ENCODE measurements at places on chromosomes 3 and 15.

GRCh38 chr3:45922950-45923590 is 20.2 kb upstream of the CXCR6 start:
- DNase-seq = no peak

DNA sequence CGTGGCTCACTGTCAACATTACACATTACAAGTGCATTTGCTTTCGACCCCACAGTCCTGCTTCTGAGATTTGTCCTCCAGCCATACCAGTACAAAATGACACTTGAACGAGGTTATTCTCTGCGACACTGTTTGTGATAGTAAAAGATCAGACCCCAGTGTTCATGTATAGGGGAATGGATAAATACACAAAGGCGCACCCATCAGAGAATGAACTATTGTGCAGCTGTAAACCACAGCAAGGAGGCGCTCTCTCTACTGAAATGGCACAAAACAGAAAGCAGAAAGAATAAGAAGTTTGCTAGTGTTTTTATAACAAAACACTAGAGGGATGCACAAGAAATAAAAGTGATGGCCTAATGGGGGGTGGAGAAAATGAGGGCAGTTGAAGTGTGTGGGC is 4.9 kb upstream of the CHSY1 start:
- no peak for DNase-seq

DNA sequence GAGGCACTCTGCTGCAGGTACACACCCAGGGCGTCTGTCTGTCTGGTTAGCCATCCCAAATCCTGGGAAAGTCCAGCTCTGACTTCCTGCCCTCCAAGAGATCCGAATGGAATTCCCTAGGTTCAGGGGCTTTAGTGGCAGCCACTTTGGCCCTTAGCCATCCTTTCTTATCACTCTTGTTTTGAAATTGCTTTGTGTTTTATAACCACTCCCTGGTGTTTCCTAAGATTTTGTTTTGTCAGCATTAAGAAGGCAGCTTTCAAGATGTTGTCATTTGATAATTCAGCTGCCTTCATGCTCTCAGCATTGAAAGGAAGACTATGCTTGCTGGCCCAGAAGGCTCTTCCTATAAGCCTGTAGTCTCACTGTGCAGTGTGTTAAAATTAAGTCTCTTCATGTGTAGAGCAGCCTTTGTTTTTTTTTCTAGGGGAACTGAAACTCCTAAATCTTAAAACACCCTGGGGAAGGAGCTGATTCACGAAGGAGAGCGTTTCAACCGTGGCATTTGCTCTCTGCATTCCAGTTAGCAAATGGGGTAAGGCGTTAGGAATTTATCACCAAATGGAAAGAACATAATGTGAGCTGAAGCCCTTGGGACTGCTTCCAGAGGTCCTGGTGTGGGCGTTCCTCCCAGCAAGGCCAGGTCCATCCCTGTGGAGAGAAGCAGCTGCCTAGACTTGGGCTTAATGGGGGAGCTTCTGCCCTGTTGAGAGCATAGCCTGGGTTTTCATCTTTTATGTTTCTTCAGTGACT is 14.2 kb upstream of the CLEC3B start:
- DNase-seq = peak; percentile 70

GRCh38 chr15:46555547-46555946 is 920.7 kb downstream of the SQOR start:
- no peak for DNase-seq

DNA sequence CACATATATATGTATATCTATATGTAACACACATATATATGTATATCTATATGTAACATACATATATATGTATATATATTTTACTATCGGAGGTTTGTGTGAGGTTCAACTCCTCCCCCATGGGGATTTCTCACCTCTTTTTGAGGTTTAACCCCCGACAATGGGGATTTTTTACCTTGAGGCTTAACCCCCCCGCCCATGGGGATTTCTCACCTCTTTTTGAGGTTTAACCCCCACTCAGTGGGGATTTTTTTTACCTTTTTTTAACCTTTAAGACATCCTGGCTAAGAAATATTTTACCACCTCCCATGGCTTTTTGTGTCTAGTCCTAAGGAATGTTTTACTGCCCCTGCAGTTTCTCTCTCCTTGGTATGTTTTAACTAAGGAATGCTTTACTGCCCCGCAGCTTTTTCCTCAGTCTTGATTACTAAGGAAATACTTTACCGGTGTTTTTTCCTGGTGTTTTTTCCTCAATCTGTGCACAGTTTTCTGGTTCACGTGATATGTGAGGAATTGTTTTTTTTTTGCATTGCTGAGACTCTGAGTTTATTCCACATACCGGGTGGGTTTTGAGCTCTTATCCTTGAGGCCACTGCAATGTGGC is 185.2 kb downstream of the KLF13 start:
- DNase-seq = no peak

GRCh38 chr3:106249159-106249558 is 380.3 kb upstream of the CBLB start:
- no peak for DNase-seq

GRCh38 chr15:25342629-25343028 is 96.2 kb downstream of the UBE3A start:
- DNase-seq = no peak

DNA sequence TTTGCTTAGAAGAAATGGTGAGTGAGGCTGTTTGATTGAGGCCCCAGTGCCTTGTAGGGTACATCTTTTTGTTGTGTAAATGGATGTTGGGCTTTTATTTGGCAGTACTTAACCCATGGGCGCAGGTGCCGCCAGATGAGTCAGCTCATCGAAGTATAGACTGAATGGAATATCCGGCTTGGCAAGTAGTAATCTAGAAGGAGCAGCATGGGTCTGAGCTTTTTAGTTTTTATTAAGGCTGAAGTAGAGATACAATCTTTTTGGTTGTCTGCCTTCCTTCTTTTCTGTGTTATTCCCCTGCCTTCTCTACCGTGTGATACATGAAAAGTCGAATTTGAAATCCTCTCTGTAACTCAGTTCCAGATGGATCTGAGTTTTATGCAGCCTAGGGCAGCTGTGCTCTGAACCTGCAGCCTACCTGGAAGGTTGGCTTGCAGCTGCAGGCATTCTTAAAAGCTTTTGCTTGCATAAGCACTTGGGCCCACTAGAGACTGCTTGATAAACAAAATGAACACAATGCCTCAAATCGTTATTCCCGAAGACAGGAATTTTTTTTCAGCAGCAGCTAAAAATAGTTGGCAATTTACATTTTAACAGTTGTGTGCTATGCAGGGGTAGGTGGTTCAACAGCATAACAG is 177.5 kb upstream of the CGNL1 start:
- DNase-seq = no peak

GRCh38 chr3:60652829-60653228 is 598.4 kb downstream of the FHIT start:
- DNase-seq = no peak

DNA sequence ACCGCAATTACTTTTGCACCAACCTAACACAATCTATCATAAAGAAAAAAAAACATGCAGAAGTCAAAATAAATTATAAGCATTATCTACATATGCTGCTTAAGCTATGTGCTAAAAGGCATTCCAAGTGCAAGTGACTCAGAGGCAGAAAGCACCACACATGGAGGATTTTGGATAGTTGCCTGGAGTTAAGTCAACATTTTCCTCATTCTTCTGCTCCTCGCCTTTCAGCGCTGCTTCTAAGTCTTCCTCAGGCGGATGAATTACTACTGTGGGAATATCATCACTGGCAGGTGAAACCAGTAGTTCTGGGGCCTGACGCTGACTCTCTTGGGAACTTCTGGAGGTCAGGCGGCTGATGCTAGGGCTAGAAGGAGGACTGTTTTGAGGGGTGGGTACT is 53.1 kb downstream of the SLC4A7 start:
- DNase-seq = peak; percentile 54

DNA sequence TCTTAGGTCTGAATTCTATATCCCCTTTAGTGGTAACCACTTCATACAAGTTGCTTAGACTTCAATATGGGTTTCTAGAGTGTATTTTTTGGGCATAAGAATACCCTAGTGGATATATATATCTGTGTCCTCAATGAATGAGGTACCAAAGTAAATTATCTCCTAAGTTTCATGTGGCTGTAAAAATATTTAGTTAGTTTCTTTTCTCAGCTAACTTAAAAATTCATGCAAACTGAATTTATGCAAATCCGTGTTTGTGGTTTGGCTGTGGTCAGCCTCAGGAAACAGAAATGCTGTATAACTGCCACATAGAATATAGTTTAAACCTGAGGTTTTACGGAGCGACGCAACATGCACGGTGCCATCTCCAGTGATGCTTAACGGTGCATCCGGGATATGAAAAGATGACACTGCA is 80.3 kb downstream of the PEX5L start:
- no peak for DNase-seq

- DNase-seq = no peak
Measured at GRCh38 chr15:72182673-72183072, 14.9 kb downstream of the GRAMD2A start.

GRCh38 chr3:183178833-183179549 is 16.5 kb upstream of the LAMP3 start:
- peak; percentile 33 for DNase-seq

DNA sequence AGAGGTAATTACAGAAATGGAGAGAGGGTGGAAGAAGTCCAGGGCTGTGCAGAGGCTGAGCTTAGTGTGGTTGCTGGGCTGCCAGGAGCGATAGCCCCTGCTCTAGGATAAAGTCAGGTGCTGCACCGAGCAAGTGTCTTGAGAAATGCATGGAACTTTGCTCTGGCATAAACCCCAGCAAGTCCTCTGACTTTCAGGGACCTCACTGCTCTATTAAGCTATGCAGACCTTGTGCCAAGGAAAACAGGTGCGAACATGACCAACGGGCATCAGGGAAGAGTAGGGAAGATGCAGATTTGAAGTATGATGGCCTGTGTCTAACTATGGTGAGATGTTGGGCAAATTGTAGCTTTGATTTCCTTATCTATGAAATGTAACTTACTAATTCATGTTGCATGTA is 416.8 kb downstream of the NR2F2 start:
- DNase-seq = no peak

- no peak for DNase-seq
Measured at GRCh38 chr3:33152363-33153360, 38.8 kb downstream of the CRTAP start.

- DNase-seq = no peak
Measured at GRCh38 chr3:44993471-44994205, 17.6 kb downstream of the EXOSC7 start.

GRCh38 chr3:150251187-150252062 is 156.7 kb upstream of the TSC22D2 start:
- no peak for DNase-seq

DNA sequence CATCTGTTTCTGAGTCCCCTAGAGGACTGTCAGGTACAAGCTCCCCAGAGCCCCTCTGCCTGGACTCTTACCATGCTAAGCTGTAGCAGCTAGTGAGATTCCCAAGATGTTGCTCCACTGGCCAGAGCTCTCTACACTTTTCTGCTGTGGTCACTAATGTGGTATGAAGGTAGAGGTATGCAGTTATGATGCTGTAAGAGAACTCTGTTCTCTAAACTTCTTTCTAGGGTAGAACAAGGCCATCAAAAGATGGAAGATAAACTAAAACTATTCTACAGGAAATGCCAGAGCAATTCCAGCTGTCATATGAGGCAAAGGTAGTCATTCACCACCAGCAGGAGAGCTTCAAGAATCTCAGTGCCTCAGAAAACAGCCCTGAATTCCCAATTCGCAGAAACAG is 517.4 kb upstream of the ARRDC4 start:
- no peak for DNase-seq

DNA sequence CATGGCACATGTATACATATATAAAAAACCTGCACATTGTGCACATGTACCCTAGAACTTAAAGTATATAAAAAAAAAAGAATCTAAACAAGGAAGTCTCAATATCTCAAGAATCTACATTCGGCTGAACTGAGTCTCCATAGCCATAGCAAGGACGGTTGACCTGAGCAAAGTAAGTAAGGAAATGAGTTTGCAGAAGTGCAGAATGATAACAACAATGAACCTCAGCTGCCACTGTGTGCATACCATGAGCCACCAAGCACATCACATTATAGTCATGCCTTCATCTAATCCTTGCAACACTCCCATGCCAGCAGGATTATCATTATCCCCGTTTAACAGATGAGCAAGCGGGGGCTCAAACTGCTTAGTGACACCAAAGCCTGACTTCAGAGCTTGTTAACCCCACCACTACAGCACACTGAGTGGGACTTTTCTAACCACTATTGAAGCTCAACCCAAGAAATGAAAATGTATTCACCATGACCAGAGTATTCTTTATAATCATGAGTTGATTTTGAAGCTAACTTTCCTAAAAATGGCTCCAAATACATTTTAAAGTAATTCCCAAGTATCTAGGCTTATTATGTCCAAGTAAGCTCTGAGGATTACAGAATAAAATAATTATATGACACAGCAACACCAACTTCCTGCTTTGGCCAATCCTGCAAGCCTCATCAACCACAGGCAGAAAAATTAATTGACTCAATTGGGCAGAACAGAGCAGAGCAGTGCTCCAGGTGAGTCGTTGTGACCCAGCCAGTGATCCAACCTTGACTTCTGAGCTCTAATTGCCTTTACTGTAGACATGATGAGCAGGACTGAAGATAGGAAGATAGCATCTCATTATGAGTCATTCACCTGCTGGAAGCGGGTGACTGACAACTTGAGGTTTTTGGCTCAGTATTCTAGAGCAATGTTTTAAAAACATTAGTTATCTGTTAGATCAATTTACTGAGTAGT is 47.3 kb upstream of the IL12A start:
- no peak for DNase-seq

- DNase-seq = no peak
Measured at GRCh38 chr3:78048698-78049097, 1008.8 kb downstream of the ROBO2 start.

DNA sequence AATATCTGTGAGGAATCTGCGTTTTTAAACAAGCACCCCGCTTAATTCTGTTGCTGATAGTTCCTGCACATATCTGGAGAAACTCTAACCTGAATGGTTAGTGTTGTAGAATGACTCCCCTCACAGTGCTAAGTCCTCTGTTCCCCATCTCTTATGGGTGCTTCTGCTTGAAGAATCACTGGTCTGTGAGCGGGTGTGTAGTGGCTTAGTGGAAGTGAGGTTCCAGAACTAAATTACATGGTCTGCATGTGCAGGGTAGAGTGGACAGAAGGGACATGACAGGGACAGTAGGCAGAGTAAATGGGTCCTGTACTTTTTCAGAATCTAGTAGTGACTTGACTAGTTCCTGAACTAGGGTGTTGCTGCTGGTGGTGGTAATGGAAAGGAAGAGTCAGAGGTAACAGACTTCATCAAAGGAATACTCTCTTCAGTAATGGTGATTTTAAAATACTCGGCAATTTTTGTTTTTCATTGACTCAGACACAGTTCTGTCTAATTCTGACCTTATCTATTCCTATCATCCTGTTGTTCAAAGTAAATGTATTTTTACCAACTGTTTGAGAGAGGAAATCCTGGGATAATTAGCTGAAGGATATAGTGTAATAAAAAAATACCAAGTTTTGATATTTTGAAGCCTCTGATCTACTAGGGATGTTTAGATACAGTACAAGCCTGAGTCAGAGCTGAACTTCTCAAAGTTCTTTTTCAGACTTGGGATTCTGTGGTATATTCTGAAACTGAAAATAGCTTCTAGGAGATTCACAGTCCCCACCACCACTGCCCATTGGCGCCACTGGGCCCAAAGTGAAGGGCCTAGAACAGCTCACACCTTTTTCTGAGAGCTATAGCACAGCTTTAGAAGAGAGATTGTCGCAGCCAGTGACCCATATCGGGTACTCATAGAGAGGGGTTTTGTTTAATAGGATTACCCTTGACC is 55.5 kb downstream of the FNDC3B start:
- no peak for DNase-seq

All from renal cortex interstitium (tissue), 15 donors.